ENCODE measurements at places on chromosomes 1 and 21. TPM values are rescaled to one million over a fixed set of nuclear protein-coding genes. Genes with fewer than 3 reads are reported as not detected.

The ILDR2 gene
- 4.9 TPM for total RNA-seq

The KRTAP12-4 gene
- not detected for total RNA-seq

The EVA1C gene
- total RNA-seq: 11.5 TPM

The CFHR2 gene
- not detected for total RNA-seq

The ALG14 gene
- total RNA-seq: 4.6 TPM

The PTPN22 gene
- total RNA-seq: 71.6 TPM

The ITLN2 gene
- total RNA-seq: not detected

The ISG15 gene
- 16.6 TPM for total RNA-seq

The SPRR1A gene
- not detected for total RNA-seq

The ASAP3 gene
- total RNA-seq: 0.63 TPM

The CNR2 gene
- 0.04 TPM for total RNA-seq

The SLC22A15 gene
- 1.1 TPM for total RNA-seq

The BEND5 gene
- total RNA-seq: 5.0 TPM

The UBIAD1 gene
- total RNA-seq: 38.6 TPM
